ENCODE measurements at places on chromosomes 7 and 10. TPM values are rescaled to one million over a fixed set of nuclear protein-coding genes. Genes with fewer than 3 reads are reported as not detected.
A peak's percentile ranks its signal among the peaks of the same experiment; 100 is the strongest.

NPY4R2 gene
- total RNA-seq = not detected

PDGFA gene
- 27.0 TPM for total RNA-seq

MAT1A gene
- 8.1 TPM for total RNA-seq

GPC2 gene
- 11.9 TPM for total RNA-seq

CAMK1D gene
- total RNA-seq = 33.4 TPM

CCDC146 gene
- 16.0 TPM for total RNA-seq

SORCS3 gene
- total RNA-seq = 0.15 TPM

SYT15 gene
- 1.4 TPM for total RNA-seq

PNLIPRP2 gene
- not detected for total RNA-seq

- DNase-seq = peak; percentile 83
Measured at GRCh38 chr7:66187905-66188304, 17.2 kb upstream of the TPST1 start.

- no peak for DNase-seq
Measured at GRCh38 chr10:72692994-72693781, 1.2 kb downstream of the MCU start.

GRCh38 chr7:131232768-131233167 is 94.9 kb upstream of the MKLN1 start:
- no peak for DNase-seq

GRCh38 chr10:114323023-114323422 is 81.3 kb downstream of the AFAP1L2 start:
- DNase-seq = no peak

- no peak for DNase-seq
Measured at GRCh38 chr10:92222603-92223262, 68.1 kb downstream of the CPEB3 start.

GRCh38 chr10:76356557-76356956 is 925.1 kb downstream of the LRMDA start:
- no peak for DNase-seq

- no peak for DNase-seq
Measured at GRCh38 chr10:113335592-113335991, 217.3 kb upstream of the HABP2 start.

GRCh38 chr10:94428766-94429707 is 26.7 kb downstream of the TBC1D12 start:
- no peak for DNase-seq

- no peak for DNase-seq
Measured at GRCh38 chr10:118735294-118735693, 19.5 kb downstream of the CACUL1 start.

- DNase-seq = no peak
Measured at GRCh38 chr10:650441-650851, 39.0 kb downstream of the DIP2C start.

GRCh38 chr7:23713285-23714149 is 3.5 kb downstream of the STK31 start:
- no peak for DNase-seq

GRCh38 chr7:117014099-117014656 is 60.9 kb downstream of the ST7 start:
- no peak for DNase-seq

GRCh38 chr10:5484205-5484604 is 15.2 kb downstream of the CALML5 start:
- DNase-seq = no peak

- no peak for DNase-seq
Measured at GRCh38 chr7:146781352-146782116, 664.9 kb downstream of the CNTNAP2 start.

DNA sequence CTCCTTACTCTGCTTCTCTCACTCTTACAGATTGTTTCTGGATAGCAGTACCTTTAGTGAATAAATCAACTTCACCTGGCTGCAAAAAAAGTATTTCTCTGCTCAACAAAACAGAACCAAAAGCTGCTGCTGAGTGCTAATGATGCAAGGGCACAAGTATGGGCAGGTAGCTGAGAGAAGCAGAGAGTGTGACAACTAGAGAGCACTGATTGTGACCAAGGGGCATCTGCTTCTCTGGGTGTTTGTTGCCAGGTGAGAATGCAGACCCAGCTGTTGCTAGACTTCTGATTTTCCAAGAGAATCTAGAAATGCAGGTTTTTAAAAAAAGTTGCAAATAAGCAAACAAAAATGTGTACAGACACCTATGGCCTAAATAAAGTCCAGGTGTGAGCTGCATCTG is 25.3 kb upstream of the PPIF start:
- DNase-seq = no peak

DNA sequence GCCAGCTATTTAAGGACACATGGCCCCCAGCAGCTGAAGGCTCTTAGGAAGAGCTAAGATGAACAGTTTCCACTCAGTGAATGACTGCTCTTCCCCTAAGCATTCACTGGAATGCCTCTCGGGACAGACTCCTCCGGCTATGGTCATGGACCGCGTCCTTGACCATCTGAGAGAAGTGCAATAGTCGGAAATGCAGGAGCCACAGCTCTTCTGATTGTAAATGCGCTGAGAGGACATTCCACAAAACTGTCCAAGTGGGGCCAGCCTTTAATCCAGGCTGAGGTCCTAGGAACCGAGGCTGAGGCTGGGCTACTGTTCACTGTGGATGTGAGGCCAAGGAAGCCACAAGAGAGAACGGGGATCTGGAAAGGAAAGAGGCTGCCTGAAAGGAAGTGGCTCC is 162.0 kb upstream of the TMEM72 start:
- DNase-seq = no peak

GRCh38 chr7:20779041-20779440 is 7.6 kb downstream of the SP8 start:
- DNase-seq = no peak

GRCh38 chr10:51642581-51642980 is 56.8 kb downstream of the CSTF2T start:
- DNase-seq = no peak

- peak; percentile 87 for DNase-seq
Measured at GRCh38 chr10:104122225-104123107, 495 bp downstream of the SFR1 start.

GRCh38 chr10:36730316-36730715 is 395.1 kb upstream of the ANKRD30A start:
- DNase-seq = no peak

GRCh38 chr10:18368682-18369081 is 228.5 kb downstream of the CACNB2 start:
- DNase-seq = no peak

Measured in lower leg skin (tissue), 4 donors.